ENCODE measurements at places on chromosomes 2 and 18.

DNA sequence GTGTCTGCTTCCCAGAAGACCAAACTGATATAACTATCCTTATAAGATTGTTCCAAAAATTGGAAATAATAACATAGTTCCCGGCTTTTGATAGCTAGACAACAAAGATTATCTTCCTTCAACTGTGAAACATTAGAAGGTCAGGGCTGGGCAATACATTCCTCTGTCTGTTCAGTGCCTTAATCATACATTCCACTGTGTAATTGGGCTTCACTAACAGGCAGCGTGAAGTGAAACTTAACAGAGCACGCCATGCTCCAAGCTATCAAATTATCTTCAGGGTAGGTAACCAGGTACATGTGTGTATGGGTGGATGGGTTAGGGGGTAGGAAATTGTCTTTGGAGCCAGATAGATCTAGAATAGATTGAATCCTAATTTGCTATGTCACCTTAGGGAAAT, 23.5 kb upstream of the ARL5A start:
- DNase-seq: no peak

DNA sequence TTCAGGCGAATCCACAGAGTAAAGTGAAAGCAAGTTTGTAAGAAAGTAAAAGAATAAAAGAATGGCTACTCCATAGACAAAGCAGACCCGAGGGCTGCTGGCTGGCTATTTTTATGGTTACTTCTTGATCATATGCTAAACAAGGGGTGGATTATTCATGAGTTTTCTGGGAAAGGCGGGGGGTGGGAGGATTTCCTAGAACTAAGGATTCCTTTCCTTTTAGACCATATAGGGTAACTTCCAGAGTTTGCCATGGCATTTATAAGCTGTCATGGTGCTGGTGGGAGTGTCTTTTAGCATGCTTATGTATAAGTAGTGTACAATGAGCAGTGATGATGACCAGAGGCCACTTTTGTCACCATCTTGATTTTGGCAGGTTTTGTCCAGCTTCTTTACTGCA, 59.8 kb downstream of the SLC4A3 start:
- DNase-seq: no peak

- DNase-seq: no peak
Measured at GRCh38 chr2:58686776-58687175, 445.7 kb upstream of the FANCL start.

GRCh38 chr2:69781321-69782248, 39.7 kb downstream of the ANXA4 start:
- DNase-seq: no peak

DNA sequence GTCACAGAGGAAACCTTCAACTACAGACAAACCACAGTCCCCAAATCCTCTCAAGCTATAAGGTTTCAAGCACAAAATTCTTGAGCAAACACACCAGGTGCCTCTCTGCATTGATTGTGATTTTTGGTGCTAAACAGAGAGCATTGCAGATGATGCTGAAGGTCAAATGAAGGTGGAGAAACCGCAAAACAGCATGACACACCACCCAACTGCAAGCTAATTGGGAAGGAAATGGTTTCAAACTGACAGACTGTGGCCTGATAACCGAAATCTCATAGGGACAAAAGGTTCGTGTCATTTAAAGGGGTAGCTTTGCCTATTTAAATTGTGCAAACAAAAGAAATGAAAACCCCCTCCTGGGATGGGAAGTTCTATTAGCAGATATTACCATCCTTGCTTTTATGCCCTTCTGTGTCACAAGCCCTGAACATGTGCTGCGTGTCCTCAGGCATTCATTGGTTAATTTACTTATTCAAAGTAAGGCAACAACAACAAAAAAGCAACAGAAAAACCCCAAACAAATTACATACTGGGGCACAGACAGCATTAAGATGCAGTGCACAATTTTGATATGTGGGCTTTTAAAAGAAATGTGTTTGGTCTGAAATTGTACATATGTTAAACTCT, 154.9 kb downstream of the AQP4 start:
- DNase-seq: no peak

DNA sequence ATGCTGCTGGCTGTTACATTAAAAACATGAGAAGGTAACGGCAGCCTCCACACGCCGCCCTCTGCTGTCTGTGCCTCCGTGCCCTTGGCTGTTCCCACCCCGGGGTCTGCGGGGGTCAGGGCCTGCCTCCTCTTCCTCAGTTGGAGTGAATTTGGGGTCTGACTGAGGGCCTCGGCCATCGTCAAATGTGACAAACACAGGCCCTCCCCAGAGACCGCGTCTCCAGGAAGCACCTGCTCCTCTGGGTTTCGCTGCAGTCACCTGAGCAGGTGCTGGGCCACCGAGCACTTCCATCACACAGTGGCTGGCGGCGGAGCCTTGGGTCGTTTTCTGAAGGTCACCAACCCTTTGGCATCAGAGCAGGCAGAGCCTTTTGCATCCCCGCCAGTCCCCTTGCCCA, 70.9 kb downstream of the NFATC1 start:
- no peak for DNase-seq

- no peak for DNase-seq
Measured at GRCh38 chr18:24982831-24983230, 369.1 kb downstream of the ZNF521 start.

GRCh38 chr2:120765678-120766469, 30.2 kb downstream of the GLI2 start:
- no peak for DNase-seq

All from activated naive CD8-positive, alpha-beta T cell treated with anti-CD3 and anti-CD28 coated beads, Interleukin-2, amount 50 U/mL, for 16 hours (primary cell).